ENCODE measurements at places on chromosomes 7 and 10. TPM values are rescaled to one million over a fixed set of nuclear protein-coding genes. Genes with fewer than 3 reads are reported as not detected.

Gene SPDYE6
- not detected for total RNA-seq

Gene PPP1R17
- total RNA-seq: not detected

Gene CCL24
- not detected for total RNA-seq

Gene CAMK2B
- total RNA-seq: 1.9 TPM

Gene ANKMY2
- total RNA-seq: 8.7 TPM

Gene TMEM225B
- total RNA-seq: 1.3 TPM

Gene OGA
- total RNA-seq: 122 TPM

Gene UBTD1
- total RNA-seq: 1.8 TPM

Gene TEX36
- total RNA-seq: not detected

Gene RNLS
- total RNA-seq: 1.6 TPM

- no peak for DNase-seq
- no peak overlapping the region for H3K4me3 ChIP-seq
These were observed 1053.3 kb downstream of the SORCS1 start for GRCh38 chr10:106111246-106111645.

GRCh38 chr10:89609833-89610346 lies 35.2 kb downstream of the PANK1 start:
- H3K27ac ChIP-seq: no peak overlapping the region
- H3K36me3 ChIP-seq: peaks cover 22% of the 10 kb centered on the region
- no peaks in the 10 kb centered on the region for H3K27me3 ChIP-seq

- H3K27ac ChIP-seq: no peak overlapping the region
- no peak overlapping the region for H3K4me3 ChIP-seq
- H3K4me1 ChIP-seq: no peaks in the 10 kb centered on the region
- peaks cover 2% of the 10 kb centered on the region for H3K27me3 ChIP-seq
These were observed 72.4 kb downstream of the SKAP2 start for GRCh38 chr7:26792006-26792405.

- no peaks in the 10 kb centered on the region for H3K36me3 ChIP-seq
- no peak overlapping the region for H3K27ac ChIP-seq
- no peaks in the 10 kb centered on the region for H3K4me1 ChIP-seq
- peaks cover 7% of the 10 kb centered on the region for H3K27me3 ChIP-seq
- no peak for DNase-seq
- no peak overlapping the region for H3K4me3 ChIP-seq
These were observed 478.6 kb upstream of the KLF6 start for GRCh38 chr10:4263601-4263921.

- no peak overlapping the region for H3K4me3 ChIP-seq
- H3K27ac ChIP-seq: no peak overlapping the region
- no peak for DNase-seq
- H3K36me3 ChIP-seq: no peaks in the 10 kb centered on the region
- H3K4me1 ChIP-seq: peaks cover 5% of the 10 kb centered on the region
These were observed 27.7 kb upstream of the VAX1 start for GRCh38 chr10:117165538-117166417.

- no peak overlapping the region for H3K4me3 ChIP-seq
- H3K36me3 ChIP-seq: no peaks in the 10 kb centered on the region
- no peaks in the 10 kb centered on the region for H3K27me3 ChIP-seq
- no peak overlapping the region for H3K27ac ChIP-seq
- no peak for DNase-seq
These were observed 117.3 kb downstream of the PTPRN2 start for GRCh38 chr7:158470336-158470735.

DNA sequence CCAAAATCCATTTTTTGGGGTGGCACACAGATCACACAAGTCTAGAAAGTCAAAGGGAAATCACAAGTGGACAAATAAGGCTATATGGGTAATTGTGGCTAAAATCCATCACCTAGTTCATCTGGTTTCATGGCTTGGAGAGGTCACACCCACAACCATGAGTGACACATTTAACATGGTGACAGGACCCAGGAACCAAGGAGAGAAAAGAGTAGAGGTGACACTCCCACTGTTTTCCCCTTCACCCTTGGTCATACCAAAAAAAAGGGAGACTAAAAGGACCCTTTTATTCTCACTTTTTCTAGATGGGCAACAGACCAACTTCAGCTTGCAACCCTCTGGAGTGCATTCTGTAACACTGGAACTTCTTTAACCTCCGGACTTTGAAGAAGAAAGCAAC lies 46.2 kb upstream of the ZNF107 start:
- H3K4me3 ChIP-seq: no peak overlapping the region
- H3K4me1 ChIP-seq: no peaks in the 10 kb centered on the region
- no peak overlapping the region for H3K27ac ChIP-seq
- DNase-seq: no peak
- H3K36me3 ChIP-seq: no peaks in the 10 kb centered on the region

DNA sequence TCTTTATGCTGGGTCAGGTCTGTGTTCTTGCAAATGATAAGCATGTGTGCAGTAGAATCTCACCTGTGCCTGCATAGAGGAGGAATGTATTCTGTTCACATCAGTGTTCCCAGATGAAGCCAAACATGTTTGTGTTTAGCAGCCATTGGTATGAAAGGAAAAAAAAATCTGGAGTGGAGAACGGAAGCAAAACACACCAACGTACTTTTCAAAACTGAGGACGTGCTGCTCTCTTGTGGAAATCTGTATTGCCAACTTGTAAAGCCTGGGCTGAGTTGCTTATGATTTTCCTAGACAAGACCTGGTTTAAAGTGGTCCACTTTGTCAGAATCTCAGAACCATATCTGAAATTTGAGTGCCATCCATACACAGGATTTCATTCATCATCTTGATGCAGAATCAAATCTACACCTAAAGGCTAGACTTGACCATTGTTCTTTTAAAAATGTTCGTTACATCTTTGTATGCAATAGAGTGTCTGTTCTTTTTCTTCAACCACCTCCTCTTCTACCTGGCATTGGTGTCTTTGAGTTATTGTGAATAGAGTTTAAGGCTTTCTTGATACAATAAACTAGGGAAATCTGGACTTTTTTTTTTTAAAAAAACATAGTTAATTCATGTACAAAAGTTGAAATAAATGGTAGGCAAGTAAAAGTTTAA lies 367.7 kb downstream of the PHF14 start:
- H3K36me3 ChIP-seq: no peaks in the 10 kb centered on the region
- no peak overlapping the region for H3K4me3 ChIP-seq

DNA sequence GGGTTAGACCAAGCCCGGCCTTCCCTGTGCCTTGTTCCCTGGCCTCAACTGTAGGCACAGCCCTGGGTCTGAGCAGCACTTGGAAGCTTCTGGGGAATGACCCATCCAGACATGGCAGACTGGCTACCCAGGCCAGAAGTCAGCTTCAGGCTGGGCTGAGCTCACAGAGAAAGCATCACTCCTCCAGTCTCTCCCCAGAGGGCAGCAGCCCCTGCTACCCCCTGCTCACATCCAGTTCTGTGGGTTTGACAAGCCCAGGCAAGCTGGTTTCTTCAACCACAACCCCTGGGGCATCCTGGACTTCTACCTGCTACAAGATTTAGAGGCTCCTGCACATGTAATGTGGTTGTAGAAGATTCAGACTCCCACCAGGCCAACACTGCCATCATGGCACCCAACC lies 9.0 kb downstream of the C10orf71 start:
- H3K36me3 ChIP-seq: no peaks in the 10 kb centered on the region
- H3K27ac ChIP-seq: no peak overlapping the region
- no peak overlapping the region for H3K4me3 ChIP-seq
- no peak for DNase-seq
- H3K27me3 ChIP-seq: peaks cover 7% of the 10 kb centered on the region

- H3K27ac ChIP-seq: peak overlapping the region; percentile 83
- H3K36me3 ChIP-seq: peaks cover 41% of the 10 kb centered on the region
- peaks cover 11% of the 10 kb centered on the region for H3K4me1 ChIP-seq
- H3K27me3 ChIP-seq: no peaks in the 10 kb centered on the region
These were observed 74.8 kb downstream of the DNAJB6 start for GRCh38 chr7:157411580-157411979.

DNA sequence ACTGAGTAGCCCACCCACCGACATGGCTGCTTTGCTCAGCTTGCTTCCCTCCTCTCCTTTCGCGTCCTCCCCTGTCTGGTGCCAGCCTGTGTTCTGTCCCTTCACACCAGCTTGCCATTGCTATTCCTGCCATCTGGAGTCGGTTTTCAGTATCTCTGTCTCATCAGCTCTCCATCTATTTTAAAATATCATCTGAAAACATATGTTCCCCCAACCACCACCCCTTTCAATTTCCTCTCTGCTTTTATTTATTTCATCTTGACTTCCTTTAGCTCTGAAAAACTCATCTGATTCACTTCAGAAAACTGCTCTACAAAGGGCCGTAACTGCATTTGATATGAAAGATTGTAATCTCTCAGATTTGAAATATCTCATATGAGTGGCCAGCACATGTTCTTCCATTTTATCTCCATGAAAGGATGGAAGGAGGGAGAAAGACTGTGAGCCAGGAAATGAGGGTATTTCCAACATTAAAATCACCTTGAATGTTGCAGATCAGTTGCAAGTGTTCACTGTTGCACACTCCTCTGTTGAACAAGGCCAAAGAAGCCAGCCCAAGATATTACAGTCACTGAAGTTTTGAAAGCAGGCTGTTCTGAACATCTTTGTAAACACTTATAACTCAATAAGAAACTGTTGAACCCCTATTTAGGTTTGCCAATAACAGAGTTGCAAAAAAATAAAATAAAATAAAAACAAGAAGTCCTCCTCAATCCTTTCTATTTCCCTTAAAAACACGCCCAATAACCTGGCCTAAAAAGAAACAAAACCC lies 202.4 kb upstream of the NEBL start:
- DNase-seq: no peak
- H3K36me3 ChIP-seq: no peaks in the 10 kb centered on the region
- H3K27ac ChIP-seq: no peak overlapping the region
- no peak overlapping the region for H3K4me3 ChIP-seq
- H3K4me1 ChIP-seq: peaks cover 3% of the 10 kb centered on the region

DNA sequence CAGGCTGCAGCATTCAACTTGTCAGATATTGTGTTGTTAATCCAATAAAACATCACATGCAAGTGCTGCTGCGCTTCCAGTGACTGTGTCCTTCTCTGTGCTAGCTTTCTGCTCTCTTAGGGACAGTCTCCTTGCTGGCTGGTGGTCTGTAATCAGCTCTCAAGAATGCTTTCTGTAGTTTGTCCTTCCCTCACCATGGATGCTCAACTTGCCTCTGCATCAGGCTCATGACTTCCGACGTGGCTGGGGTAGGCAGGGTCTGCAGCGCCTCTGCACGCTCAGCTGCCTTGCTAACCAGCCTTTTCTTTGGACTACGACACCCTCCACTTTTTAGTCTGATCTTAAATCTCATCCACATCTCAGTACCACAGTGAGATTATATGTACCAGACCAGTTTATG lies 58.3 kb downstream of the MMRN2 start:
- no peak for DNase-seq
- peaks cover 1% of the 10 kb centered on the region for H3K36me3 ChIP-seq
- H3K4me1 ChIP-seq: peaks cover 2% of the 10 kb centered on the region
- H3K27me3 ChIP-seq: no peaks in the 10 kb centered on the region
- H3K27ac ChIP-seq: no peak overlapping the region
- H3K4me3 ChIP-seq: no peak overlapping the region

DNA sequence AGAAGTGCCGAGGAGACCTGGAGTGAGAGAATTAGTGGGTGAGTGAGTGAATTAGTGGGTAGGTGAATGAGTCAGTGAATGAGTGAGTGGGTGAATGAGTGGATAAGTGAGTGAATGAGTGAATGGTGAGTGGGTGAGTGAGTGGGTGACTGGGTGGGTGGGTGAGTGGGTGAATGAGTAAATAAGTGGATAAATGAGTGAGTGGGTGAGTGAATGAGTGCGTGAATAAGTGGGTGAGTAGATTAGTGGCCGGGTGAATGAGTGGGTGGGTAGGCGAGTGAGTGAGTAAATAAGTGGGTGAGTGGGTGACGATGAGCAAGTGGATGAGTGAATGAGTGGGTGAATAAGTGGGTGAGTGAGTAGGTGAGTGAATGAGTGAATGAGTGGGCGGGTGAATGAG lies 243.7 kb upstream of the MGMT start:
- H3K4me3 ChIP-seq: no peak overlapping the region
- H3K27me3 ChIP-seq: no peaks in the 10 kb centered on the region
- H3K27ac ChIP-seq: peak overlapping the region; percentile 51
- H3K4me1 ChIP-seq: no peaks in the 10 kb centered on the region
- no peaks in the 10 kb centered on the region for H3K36me3 ChIP-seq

- no peak overlapping the region for H3K27ac ChIP-seq
- peaks cover 2% of the 10 kb centered on the region for H3K4me1 ChIP-seq
- no peak overlapping the region for H3K4me3 ChIP-seq
These were observed 5.6 kb upstream of the DKK1 start for GRCh38 chr10:52308251-52309031.

DNA sequence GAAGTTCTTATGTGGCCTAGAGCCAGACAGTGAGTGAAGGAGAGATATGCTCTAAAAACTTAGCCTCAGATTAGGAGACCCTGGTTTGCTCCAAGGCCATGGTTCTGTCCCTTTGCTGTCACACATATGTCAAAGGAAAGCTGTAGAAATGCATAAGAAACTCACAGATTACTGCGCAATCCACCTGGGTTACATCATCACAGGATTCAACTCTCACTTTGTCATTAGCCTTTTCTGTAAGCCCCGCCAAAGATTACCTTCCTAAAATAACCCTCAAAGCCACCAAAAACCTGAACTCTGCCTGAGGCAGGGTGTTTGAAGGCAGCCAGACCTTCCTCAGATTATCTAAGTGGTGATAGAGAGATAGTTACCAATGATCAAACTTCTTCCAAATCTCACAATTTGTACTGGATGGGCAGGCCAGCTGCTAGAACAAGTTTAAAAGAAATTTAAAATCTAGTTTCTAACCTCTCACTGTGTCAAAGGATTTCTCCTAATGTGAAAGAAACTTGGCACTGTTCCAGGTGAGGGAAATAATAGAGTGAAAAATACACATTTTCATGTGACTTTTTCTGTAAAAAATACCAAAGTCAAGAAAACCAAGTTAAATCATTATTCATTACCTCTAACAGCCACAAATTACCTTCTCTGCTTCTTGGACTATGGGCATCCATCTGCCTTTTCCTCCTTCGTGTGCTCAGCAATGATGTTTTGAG lies 567.2 kb downstream of the SUGCT start:
- no peak overlapping the region for H3K27ac ChIP-seq
- H3K4me1 ChIP-seq: peaks cover 21% of the 10 kb centered on the region
- no peak for DNase-seq

GRCh38 chr10:74058071-74058470 lies 60.2 kb downstream of the VCL start:
- H3K4me3 ChIP-seq: peak overlapping the region; percentile 0
- peak overlapping the region; percentile 1 for H3K27ac ChIP-seq
- DNase-seq: no peak
- H3K36me3 ChIP-seq: peaks cover 15% of the 10 kb centered on the region
- no peaks in the 10 kb centered on the region for H3K27me3 ChIP-seq

GRCh38 chr7:37908221-37908788 lies 8.3 kb downstream of the SFRP4 start:
- no peak for DNase-seq
- no peaks in the 10 kb centered on the region for H3K36me3 ChIP-seq
- H3K27me3 ChIP-seq: peaks cover 17% of the 10 kb centered on the region
- no peaks in the 10 kb centered on the region for H3K4me1 ChIP-seq
- H3K4me3 ChIP-seq: no peak overlapping the region

DNA sequence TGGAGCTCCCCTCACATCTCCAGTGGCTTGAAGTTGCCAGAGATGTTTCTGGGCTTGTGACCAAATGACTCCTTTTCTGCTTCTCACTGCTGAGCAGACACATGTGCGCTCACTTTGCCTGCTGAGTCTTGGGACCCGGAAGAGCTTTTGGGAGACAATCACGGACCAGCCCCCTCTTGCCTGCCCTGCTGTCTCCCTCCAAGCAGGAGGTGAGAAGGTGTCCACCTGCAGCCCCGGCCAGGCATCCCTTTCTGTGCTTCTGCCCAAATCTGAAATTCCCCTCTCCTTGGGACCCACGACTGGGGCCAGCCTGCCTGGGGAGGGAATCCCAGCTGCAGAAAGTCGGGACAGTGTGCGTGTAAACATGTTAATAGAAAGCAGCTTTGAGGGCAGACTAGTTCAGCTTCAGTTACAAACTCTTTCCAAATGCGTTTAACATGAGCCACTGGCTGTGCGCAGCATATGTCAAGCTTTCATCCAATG lies 31.7 kb downstream of the HTRA1 start:
- H3K27ac ChIP-seq: no peak overlapping the region
- DNase-seq: no peak
- no peaks in the 10 kb centered on the region for H3K36me3 ChIP-seq
- peaks cover 11% of the 10 kb centered on the region for H3K4me1 ChIP-seq

All from activated T-helper 2 cell treated with anti-CD3 and anti-CD28 coated beads, Interferon-gamma antibody, Interleukin-2, Interleukin-4, amounts not matched to agents 10 μg/mL and 5 μg/mL and 100 μg/mL, durations not matched to agents 14 hours and 24 hours and 36 hours (primary cell).